ENCODE measurements at places on chromosomes 5 and 9. TPM values are rescaled to one million over a fixed set of nuclear protein-coding genes. Genes with fewer than 3 reads are reported as not detected.

ANXA2R gene
- total RNA-seq, result 0.83 TPM

TPPP gene
- 13.0 TPM for total RNA-seq

PGGT1B gene
- 29.2 TPM for total RNA-seq

GRCh38 chr9:89484475-89485404 is 13.2 kb downstream of the SEMA4D start:
- DNase-seq, result no peak
- no peaks in the 10 kb centered on the region for H3K36me3 ChIP-seq
- H3K4me3 ChIP-seq, result no peak overlapping the region
- H3K27ac ChIP-seq, result no peak overlapping the region
- H3K4me1 ChIP-seq, result peaks cover 27% of the 10 kb centered on the region

LHFPL2 gene
- 6.8 TPM for total RNA-seq

DNA sequence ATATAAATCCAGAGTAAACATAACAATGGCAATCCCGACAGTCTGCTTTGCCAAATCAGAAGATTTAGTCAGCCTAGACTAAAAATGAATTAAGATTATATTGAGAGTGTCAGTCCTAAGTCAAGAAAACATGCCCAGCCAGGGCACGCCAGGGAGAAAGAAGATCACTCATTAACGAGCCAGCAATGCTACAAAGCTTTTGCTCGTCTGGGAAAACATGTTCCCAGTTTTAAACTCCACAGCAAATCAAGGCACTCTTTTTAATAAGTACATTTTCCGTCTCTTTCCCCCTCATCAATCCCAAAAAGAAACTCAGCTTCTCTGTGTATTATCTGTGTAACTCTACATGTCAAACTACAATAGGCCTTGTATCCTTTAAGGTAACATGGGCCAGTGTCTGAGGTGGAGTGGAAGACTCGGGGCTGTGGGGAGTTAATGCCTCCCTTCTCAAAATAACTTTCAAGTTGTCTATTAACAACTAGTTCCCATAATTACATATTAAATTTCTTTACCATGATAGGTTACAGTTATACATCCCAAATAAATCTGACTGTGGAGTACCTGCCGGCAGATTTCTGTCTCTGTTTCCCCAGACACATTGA is 40.9 kb downstream of the NFIB start:
- DNase-seq, result no peak
- H3K4me1 ChIP-seq, result peaks cover 96% of the 10 kb centered on the region
- H3K27me3 ChIP-seq, result no peaks in the 10 kb centered on the region

DNA sequence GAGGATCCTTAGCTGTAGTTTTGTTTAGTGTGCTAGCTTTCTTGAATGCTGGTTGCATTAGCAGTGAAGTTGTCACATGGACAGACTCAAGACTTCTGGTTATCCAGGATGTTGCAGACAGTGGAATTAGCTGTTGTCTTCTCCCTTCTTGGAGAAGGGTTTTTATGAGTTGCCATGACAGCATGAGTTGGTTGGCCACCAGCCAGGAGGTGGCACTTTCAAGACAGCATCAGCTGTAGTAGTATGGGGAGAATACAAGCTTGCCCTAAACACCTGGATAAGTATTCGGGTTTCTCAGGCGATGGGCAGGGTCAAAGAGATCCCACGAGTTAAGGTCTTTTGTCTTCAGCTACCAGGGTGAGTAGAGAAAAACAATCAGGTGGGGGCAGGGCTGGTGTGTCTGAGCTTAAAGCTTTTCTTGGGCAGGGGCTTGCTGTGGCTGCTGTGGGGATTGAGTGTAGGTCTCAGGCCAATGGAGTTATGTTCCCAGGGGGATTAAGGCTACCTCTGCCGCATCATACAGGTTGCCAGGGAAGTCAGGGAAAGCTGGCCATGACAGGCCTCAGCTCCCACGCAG is 7.7 kb upstream of the C5orf47 start:
- H3K4me1 ChIP-seq, result no peaks in the 10 kb centered on the region
- H3K36me3 ChIP-seq, result no peaks in the 10 kb centered on the region
- no peak overlapping the region for H3K27ac ChIP-seq
- DNase-seq, result no peak

- DNase-seq, result no peak
- no peak overlapping the region for H3K4me3 ChIP-seq
- H3K27me3 ChIP-seq, result no peaks in the 10 kb centered on the region
- H3K4me1 ChIP-seq, result no peaks in the 10 kb centered on the region
- no peaks in the 10 kb centered on the region for H3K36me3 ChIP-seq
Measured at GRCh38 chr5:80697100-80697499, 42.3 kb upstream of the DHFR start.

- no peak for DNase-seq
- no peaks in the 10 kb centered on the region for H3K36me3 ChIP-seq
- no peaks in the 10 kb centered on the region for H3K27me3 ChIP-seq
- H3K4me1 ChIP-seq, result no peaks in the 10 kb centered on the region
- no peak overlapping the region for H3K27ac ChIP-seq
Measured at GRCh38 chr5:143850050-143850683, 38.2 kb downstream of the HMHB1 start.

DNA sequence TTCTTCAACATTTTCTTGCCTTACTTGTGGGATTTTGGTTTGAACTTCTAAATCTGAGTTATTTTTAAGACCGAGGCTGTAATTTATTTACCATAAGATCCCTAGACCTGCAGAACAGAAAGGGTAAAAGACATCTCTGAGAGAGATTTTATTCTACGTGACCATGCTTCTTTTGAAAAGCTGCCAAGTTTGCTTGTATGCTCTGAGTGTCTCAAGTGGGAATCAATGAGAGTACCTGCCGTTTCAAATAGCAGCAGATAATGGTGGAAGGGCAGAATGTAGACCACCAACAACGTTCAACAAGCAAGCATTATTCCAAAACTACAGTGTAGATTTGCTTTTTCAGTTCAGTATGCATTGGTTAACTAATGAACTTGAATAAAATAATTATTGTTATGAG is 108.6 kb upstream of the MINAR2 start:
- no peak overlapping the region for H3K27ac ChIP-seq
- DNase-seq, result no peak
- H3K4me3 ChIP-seq, result no peak overlapping the region
- H3K36me3 ChIP-seq, result no peaks in the 10 kb centered on the region

DNA sequence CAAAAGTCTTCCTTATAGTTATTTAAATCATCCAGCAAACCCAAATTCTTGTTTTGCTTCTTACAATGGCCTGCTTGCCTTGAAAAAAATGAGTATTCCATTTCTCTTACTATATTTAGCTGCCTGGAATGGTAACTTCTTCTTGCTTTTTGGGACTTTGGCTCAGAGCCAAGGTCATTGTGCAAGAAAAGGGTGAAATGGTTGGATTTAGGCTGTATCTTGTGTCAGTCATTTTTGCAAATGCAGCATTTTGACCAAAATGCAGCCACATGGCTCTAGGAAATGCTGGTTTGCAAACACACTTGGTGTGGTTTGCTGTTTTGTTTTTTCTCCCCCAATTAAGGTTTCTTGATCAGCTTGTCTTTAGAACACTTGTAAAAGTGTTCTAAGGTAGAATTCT is 133.3 kb upstream of the ELL2 start:
- peak; percentile 17 for DNase-seq
- peaks cover 10% of the 10 kb centered on the region for H3K4me1 ChIP-seq

SLC36A2 gene
- total RNA-seq, result 0.39 TPM

DNA sequence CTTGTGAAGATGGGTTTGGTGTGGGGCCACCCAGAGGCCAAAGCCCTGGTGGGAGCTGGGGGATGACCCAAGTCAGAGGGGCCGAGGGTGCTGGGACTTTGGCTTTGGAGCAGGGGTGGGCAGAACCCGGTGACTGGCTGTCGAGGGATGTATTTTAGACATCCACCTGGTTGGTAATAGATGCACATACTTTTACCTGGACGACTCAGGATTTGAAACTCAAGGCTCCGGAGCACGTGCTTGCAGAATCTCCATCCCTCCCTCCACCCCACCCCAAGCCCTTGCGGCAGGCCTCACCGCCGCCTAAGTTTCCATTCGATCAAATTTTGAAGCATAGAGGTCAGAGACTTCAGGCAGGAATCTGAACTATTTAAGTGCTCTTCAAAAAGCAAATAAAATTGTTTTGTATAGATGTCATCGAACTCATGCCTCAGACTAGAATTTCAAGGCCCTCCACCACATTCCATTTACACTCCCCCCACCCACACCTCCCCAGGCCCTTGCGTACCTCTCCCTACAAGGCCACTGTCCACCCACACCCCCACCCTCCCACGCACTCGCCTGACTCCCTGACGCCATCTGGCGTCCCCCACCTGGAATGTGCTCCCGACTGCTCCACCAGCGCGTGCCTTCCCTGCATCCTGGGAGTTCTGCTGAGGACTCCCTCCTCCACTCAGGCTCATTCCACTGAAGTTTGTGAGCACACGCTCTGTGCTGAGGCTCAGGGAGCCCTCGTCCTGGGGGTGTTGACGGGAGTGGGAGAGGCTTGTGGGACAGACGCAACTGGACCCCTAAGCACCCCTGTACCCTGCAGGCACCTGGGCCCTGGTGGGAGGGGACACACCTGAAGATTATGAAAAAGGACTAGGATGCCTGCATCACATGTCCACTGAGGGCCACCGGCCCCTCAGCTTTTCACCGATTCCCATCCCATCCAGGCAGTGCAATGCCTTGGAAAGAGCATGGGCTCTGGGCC is 56.4 kb upstream of the RPL26L1 start:
- peak; percentile 81 for DNase-seq
- H3K4me1 ChIP-seq, result peaks cover 64% of the 10 kb centered on the region
- peaks cover 6% of the 10 kb centered on the region for H3K36me3 ChIP-seq
- no peaks in the 10 kb centered on the region for H3K27me3 ChIP-seq

DNA sequence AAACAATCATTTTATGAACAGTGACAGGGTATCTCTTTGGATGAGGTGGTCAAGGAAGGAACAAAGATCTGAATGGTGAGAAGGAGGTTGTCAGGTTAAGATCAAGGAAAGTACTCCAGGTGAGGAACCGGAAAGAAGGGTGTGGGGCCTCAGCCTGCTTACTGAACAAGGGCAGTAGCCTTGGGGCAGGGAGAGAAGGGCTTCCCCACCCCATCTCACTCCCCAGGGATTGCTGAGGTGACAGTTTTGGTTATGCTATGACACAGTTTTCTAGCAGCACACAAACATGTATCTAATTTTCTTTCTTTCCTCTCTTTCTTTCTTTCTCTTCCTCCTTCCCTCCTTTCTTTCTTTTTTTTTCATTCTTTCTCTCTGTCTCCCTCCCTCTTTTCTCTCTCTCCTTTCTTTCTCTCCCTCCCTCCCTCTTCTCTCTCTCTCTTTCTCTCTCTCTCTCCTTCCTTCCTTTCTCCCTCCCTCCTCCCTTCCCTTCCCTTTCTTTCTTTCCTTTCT is 4.1 kb upstream of the HDHD3 start:
- H3K36me3 ChIP-seq, result peaks cover 5% of the 10 kb centered on the region
- no peaks in the 10 kb centered on the region for H3K27me3 ChIP-seq
- no peak overlapping the region for H3K4me3 ChIP-seq

GRCh38 chr5:81971111-81971711 is 612 bp upstream of the ATG10 start:
- H3K4me1 ChIP-seq, result peaks cover 20% of the 10 kb centered on the region
- peak overlapping the region; percentile 86 for H3K4me3 ChIP-seq
- peak overlapping the region; percentile 98 for H3K27ac ChIP-seq
- H3K27me3 ChIP-seq, result no peaks in the 10 kb centered on the region
- H3K36me3 ChIP-seq, result no peaks in the 10 kb centered on the region

DNA sequence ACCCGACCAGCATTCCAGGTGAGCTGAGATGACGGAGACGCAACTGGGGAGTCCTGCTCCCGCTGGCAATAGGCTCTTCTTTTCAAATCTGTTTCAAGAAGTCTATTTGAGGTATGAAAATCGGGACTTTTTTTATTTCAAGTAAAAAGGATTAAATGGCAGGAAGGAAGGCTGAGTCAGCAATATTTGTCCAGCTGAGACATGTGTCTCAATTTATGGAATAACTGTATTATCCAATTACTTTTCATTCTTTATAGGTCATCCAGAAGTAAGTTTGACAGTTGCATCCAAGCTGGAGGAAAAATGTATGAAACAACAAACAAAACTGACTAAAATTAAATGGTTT is 221.1 kb downstream of the NR2F1-AS1 start:
- no peak overlapping the region for H3K27ac ChIP-seq
- no peaks in the 10 kb centered on the region for H3K27me3 ChIP-seq

DNA sequence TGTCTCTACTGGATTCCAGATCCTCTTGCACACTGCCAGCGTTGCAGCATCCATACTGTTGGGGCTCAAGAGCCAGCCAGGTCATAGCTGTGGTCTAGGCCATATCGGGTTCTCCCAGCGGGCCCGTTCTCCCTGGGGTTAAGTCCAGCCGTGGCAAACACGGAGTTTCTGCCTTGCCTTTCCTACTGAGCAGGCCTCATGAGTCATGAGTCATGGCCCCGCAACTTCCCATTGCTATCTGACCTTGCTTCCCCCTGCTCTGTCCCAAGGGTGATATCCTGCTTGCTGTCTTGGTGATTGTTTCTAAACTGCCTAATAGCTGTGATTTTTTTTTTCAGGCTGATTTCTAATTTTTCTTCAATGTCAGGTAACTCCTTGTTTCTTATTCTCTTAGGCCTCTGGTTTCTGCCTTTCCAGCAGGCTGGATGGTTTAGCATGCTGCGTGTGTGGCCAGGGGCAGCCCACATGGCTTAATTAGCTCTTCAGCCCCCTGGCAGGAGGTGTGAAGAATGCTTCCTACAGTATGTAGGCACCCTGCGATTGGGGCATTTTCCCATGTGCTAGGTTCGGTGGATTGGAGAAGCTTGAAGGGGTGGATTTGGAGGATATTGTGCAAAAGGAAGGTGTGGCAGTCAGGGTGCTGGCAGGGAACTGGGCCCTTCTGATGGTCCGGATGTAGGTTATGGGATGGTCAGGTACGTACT is 18.7 kb downstream of the DAPK1 start:
- no peaks in the 10 kb centered on the region for H3K36me3 ChIP-seq
- H3K4me1 ChIP-seq, result peaks cover 6% of the 10 kb centered on the region
- no peaks in the 10 kb centered on the region for H3K27me3 ChIP-seq
- peak; percentile 35 for DNase-seq
- H3K27ac ChIP-seq, result no peak overlapping the region
- H3K4me3 ChIP-seq, result no peak overlapping the region
